IPS DF 6.9 (cell line): ENCODE measurements at places on chromosomes 16 and 17.

GRCh38 chr17:5049314-5049841 is 14.2 kb upstream of the SLC52A1 start:
- no peak overlapping the region for H3K4me3 ChIP-seq
- no peak overlapping the region for H3K27ac ChIP-seq
- no peaks in the 10 kb centered on the region for H3K27me3 ChIP-seq
- no peak for DNase-seq

DNA sequence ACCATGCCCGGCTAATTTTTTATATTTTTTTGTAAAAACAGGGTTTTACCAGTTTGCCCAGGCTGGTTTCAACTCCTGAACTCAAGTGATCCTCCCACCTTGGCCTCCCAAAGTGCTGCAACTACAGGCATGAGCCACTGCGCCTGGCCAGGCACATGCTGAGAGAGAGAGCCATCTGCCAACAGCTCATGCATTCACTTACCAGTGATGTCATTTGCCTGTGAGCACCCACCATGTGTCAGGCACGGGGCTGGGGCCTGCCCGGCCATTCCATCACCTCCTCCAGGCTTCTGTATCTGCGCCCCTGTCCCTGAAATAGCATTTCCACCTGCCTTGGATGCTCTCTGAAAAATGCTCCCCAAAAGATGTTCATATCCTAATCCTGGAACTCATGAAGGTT is 43.6 kb upstream of the PEMT start:
- no peaks in the 10 kb centered on the region for H3K27me3 ChIP-seq
- H3K27ac ChIP-seq = no peak overlapping the region
- H3K4me1 ChIP-seq = no peaks in the 10 kb centered on the region
- H3K36me3 ChIP-seq = no peaks in the 10 kb centered on the region
- H3K4me3 ChIP-seq = no peak overlapping the region

DNA sequence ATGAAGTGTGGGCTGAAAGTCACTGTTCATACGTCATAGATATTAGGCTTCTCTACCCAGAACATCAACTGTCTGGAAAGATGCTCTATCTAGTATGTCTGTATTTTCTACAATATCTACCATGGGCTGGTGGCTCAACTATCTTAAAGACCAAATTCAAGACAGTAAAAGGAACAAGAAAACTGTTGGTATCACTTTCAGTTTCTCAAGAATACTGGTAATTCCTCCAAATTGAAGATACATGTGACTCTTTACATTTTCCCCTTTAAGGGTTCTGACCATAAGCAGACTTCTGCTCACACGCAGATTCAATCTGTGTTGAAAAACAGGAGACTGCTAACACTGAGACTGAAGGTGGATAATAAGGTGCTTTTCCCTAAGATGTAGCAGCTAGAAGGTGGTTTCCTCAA is 24.2 kb downstream of the XPO6 start:
- no peaks in the 10 kb centered on the region for H3K36me3 ChIP-seq
- no peak overlapping the region for H3K27ac ChIP-seq
- no peak overlapping the region for H3K4me3 ChIP-seq
- no peak for DNase-seq
- H3K27me3 ChIP-seq = no peaks in the 10 kb centered on the region
- H3K4me1 ChIP-seq = peaks cover 1% of the 10 kb centered on the region; the same call in 1 of the 2 replicates

- no peak overlapping the region for H3K27ac ChIP-seq
- no peaks in the 10 kb centered on the region for H3K27me3 ChIP-seq
- no peaks in the 10 kb centered on the region for H3K4me1 ChIP-seq
- DNase-seq = no peak
- H3K4me3 ChIP-seq = peak overlapping the region; percentile 30; the same call in 1 of the 2 replicates
Measured at GRCh38 chr17:58416937-58417299, 416 bp downstream of the RNF43 start.

GRCh38 chr16:29699324-29700219 is 20.6 kb downstream of the QPRT start:
- H3K27ac ChIP-seq = no peak overlapping the region
- peaks cover 2% of the 10 kb centered on the region; the same call in 1 of the 2 replicates for H3K4me1 ChIP-seq
- no peak overlapping the region for H3K4me3 ChIP-seq

DNA sequence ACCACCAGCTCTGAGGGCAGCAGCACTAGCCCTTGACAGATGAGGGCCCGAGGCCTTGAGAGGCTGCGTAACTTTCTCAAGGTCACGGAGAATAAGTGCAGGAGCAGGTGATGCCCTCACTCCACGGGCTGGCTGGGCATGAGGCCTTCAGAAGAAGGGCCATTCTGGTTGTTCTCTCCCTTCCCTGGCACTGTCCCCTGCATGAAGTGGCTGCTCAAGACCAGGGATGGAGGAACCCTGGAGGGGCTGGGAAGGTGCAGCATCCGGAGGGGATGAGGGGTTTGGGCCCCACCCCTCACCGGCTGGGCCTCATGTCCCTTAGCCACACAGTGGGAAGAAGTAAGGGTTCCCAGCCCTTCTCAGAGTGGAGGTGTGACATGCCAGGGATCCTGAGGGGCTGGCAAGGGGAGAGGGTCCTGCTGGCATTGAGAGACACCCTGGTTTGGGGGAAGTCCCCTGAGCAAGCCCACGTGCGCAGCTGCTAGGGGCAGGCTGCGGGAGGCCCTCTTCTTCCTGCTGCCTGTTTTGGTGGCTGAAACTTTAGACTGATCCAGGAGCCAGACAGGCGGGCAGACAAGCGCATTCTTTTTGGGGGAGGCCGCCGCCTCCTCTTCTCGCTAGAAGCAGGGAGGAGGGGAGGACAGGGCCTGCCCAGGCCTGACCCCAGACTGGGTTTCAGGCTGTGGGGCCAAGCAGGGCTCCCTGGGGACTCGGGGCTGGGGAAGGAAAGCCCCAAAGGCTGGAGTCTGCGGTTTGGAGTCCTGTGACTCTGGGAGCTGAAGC is 74.0 kb downstream of the N4BP1 start:
- H3K4me1 ChIP-seq = no peaks in the 10 kb centered on the region
- H3K27me3 ChIP-seq = no peaks in the 10 kb centered on the region
- peaks cover 2% of the 10 kb centered on the region for H3K36me3 ChIP-seq
- DNase-seq = no peak
- no peak overlapping the region for H3K4me3 ChIP-seq

GRCh38 chr16:47258874-47259461 is 115.2 kb upstream of the NETO2 start:
- no peaks in the 10 kb centered on the region for H3K27me3 ChIP-seq
- no peaks in the 10 kb centered on the region for H3K4me1 ChIP-seq
- no peak overlapping the region for H3K27ac ChIP-seq
- no peak overlapping the region for H3K4me3 ChIP-seq
- H3K36me3 ChIP-seq = no peaks in the 10 kb centered on the region
- DNase-seq = peak; percentile 9

DNA sequence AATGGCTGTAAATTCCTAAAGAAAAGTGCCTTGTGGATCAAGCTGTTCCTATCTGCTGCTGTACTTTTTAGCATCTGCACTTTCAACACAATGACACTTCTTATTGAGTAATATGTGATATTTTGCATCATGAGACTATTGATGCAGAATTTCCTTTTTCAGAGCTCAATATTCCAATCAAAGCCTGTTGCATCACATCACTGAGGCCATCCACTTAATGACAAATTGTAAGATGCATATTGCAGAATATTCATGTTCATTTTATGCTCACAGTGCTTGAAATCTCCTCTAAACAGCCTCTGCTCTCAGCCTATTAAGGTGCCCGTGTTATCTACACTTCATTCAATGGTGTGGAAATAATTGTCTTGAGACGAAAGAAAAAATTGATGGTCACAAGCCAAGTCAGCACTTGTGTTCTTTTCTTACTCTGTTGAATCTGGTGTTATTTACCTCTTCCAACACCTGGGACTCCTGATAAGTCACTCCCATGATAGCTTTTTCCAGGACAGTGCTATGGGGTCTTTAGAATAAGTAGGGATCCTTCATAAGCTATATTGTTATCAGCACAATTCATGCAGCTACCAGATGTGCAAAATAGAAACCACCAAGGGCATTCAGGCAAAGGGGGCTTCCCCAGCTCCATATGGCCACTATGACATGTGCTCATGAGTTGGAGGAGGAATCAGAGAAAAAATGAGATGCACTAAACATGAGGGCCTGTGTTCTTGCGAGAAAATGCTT is 9.3 kb upstream of the SKAP1 start:
- H3K27me3 ChIP-seq = no peaks in the 10 kb centered on the region
- no peaks in the 10 kb centered on the region for H3K4me1 ChIP-seq
- DNase-seq = no peak

GRCh38 chr16:73426433-73427160 is 378.7 kb upstream of the ZFHX3 start:
- DNase-seq = no peak
- H3K27me3 ChIP-seq = no peaks in the 10 kb centered on the region
- H3K4me1 ChIP-seq = peaks cover 2% of the 10 kb centered on the region; the same call in 1 of the 2 replicates
- H3K27ac ChIP-seq = no peak overlapping the region
- H3K4me3 ChIP-seq = no peak overlapping the region
- H3K36me3 ChIP-seq = no peaks in the 10 kb centered on the region

GRCh38 chr17:3575511-3575910 is 17.9 kb upstream of the TRPV3 start:
- H3K4me1 ChIP-seq = no peaks in the 10 kb centered on the region
- H3K4me3 ChIP-seq = no peak overlapping the region
- H3K36me3 ChIP-seq = peaks cover 12% of the 10 kb centered on the region; the same call in 1 of the 2 replicates
- DNase-seq = no peak
- H3K27me3 ChIP-seq = no peaks in the 10 kb centered on the region
- H3K27ac ChIP-seq = no peak overlapping the region

DNA sequence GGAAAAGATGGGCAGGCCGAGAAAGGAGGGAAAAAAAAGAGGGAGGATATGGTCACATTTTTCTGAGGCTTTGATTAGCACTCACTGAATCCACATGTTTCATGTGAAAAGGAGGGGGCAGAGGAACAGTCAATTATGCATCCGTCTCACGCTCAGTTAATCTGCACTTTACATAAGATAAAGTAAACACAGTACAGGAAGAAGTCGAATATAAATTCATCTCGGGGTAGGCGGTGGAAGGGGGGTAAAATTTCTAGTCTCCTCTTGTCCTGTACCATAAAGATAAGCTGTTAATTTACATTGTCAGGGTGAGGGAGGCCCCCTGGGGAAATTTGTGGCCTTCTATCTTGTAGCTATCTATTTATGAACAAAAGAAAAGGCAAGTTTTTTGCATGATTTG is 73.1 kb upstream of the CES5A start:
- no peak overlapping the region for H3K4me3 ChIP-seq
- no peak overlapping the region for H3K27ac ChIP-seq
- no peak for DNase-seq
- no peaks in the 10 kb centered on the region for H3K4me1 ChIP-seq
- H3K36me3 ChIP-seq = no peaks in the 10 kb centered on the region

DNA sequence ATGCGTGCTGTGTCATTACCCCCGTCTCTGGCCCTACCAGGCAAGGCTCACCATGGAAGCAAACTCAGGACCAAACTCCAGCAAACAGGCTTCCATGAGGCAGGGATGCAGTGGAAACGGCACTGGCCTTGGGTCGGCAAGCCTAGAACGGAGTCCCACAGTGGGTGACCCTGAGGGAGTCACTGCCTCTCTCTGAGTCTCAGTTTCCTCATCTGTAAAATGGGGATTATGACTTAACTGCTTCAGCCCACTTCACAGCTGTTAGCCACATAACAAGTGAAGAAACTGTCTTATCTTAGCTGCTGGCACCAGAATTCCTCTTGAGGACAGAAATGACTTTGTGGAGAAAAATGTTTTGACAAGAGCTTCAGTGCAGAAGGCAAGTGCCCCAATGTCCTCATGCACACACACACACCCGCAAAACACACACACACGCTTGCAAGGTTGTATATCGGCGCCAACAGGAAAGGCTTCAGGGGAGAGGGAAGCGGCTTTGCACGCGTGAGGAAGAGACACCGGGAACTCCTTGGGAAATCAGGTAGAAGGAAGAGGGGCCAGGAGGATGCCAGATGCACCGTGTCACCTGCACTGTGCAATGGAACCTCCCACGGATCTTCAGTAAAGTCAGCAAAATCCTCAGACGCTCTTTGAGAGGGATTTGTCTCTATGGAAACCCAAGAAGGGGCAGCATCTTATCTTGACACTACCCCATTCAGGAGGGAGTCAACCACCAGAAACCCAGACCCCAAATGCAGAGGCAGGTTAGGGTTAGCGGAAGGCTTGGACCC is 53.7 kb downstream of the GSG1L start:
- no peaks in the 10 kb centered on the region for H3K36me3 ChIP-seq
- no peak for DNase-seq
- no peak overlapping the region for H3K4me3 ChIP-seq
- no peak overlapping the region for H3K27ac ChIP-seq
- no peaks in the 10 kb centered on the region for H3K4me1 ChIP-seq

GRCh38 chr16:86025706-86026105 is 126.7 kb downstream of the IRF8 start:
- no peak overlapping the region for H3K27ac ChIP-seq
- H3K27me3 ChIP-seq = no peaks in the 10 kb centered on the region
- no peaks in the 10 kb centered on the region; the same call in 1 of the 2 replicates for H3K4me1 ChIP-seq
- no peak overlapping the region for H3K4me3 ChIP-seq

DNA sequence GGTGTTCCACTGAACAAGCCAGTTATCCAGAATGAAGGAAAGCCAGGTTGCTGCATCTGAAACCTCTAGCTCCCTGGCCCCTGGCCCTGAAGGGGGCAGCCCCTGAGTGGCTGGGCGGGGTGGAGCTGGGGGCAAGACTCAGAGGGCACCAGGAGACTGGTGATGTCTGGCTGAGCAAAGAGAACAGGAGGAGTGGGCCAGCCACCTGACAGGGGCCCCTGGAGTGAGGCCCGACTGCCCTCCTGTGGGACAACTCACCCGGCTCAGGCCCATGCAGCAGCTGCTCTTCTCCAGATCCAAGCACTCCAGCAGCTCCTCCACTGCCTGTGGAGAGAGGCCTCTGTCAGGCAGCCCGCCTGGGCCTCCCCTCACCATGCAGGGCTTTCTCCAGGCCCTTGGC is 60.4 kb downstream of the PIPOX start:
- no peak overlapping the region for H3K4me3 ChIP-seq
- H3K36me3 ChIP-seq = peaks cover 8% of the 10 kb centered on the region
- no peak for DNase-seq
- peaks cover 2% of the 10 kb centered on the region; the same call in 1 of the 2 replicates for H3K4me1 ChIP-seq

DNA sequence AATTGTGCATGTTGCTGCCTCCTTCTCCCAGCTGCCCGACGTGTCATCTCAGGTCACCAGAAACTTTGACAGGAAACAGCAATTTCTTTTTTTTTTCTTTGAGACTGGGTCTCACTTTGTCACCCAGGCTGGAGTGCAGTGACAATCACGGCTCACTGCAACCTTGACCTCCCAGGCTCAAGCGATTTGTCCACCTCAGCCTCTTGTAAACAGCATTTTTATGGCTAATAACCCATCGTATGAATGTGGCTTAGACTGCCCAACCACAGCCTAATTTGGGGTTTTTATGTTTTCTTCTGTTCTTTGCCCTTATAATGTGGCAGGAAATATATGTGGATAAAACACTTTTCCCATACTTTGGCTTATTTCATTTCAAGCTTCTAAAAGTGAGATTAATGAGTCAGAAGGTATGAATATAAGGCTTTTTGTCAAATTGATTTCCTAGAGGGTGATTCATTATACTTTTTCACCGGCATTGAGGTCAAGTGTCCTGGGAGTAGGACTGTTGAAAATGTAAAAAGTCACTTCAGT is 31.0 kb upstream of the SLC5A10 start:
- no peaks in the 10 kb centered on the region for H3K36me3 ChIP-seq
- no peaks in the 10 kb centered on the region for H3K27me3 ChIP-seq
- H3K27ac ChIP-seq = no peak overlapping the region
- H3K4me3 ChIP-seq = no peak overlapping the region
